ENCODE measurements at places on chromosomes 4 and X.

DNA sequence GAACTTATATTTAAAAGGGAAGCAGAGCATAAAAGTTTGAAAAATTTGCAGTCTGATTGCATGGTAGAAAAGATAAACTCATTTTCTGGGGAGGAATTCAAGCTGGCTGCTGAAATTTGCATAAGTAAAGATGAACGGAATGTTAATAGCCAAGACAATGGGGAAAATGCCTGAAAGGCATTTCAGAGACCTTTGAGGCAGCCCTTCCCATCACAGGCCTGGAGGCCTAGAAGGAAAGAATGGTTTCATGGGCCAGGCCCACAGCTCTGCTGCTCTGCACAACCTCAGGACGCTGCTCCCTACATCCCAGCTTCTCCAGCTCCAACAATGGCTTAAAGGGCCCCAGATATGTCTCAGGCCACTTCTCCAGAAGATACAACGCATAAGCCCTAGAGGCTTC lies 46.9 kb upstream of the INPP4B start:
- no peak for DNase-seq

- no peak for DNase-seq
Measured at GRCh38 chrX:86455495-86455894, 307.2 kb downstream of the DACH2 start.

- DNase-seq = no peak
Measured at GRCh38 chr4:186602978-186603377, 47.6 kb upstream of the MTNR1A start.

- DNase-seq = no peak
Measured at GRCh38 chr4:122224348-122224747, 72.2 kb downstream of the BLTP1 start.

DNA sequence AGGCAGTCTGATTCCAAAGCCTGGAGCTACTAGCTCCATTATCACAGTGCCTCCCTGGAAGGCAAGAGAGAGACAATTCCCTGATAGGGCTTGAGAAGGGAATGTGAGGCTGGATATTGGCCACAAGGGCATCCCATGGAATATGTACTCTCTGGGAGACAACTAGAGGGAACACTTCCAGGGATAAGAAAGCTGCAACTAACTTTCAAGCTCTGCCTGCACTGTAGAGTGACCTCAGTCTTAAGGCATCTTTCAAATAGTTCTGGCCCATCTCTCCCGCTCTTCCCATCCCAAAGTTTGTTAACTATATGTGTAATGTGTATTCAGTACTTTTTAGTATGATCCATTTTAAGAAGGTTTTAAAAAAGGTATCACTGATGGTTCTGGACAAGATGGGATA lies 13.1 kb upstream of the RNF212 start:
- DNase-seq = no peak

DNA sequence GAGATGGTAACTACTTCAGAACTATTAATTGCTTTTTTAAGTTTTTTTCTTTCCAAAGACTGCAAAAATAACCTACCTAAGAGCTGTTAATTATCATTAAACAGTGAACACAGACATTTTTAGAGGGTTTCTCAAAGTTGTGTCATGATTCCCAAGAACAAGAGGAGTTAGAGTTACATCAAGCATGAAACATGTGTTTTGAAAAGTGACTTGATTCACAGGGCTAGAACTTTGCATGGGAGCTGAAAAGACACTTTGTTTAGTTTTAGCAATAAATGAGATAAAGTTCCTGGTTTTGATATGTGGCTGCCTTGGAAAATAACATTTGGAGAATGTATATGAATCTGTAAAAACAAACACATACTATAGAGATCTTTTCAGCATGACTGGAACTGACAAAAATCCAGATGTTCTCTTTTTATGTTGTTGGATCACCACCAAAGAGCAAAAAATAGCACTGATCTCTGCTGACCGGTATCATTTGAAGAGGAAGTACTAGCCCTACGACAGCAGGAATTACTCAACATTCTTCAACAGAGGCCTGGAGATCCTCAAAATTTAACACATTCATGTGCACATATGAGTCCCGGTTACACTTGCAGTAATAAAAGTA lies 173.0 kb upstream of the PCDH18 start:
- DNase-seq = no peak

DNA sequence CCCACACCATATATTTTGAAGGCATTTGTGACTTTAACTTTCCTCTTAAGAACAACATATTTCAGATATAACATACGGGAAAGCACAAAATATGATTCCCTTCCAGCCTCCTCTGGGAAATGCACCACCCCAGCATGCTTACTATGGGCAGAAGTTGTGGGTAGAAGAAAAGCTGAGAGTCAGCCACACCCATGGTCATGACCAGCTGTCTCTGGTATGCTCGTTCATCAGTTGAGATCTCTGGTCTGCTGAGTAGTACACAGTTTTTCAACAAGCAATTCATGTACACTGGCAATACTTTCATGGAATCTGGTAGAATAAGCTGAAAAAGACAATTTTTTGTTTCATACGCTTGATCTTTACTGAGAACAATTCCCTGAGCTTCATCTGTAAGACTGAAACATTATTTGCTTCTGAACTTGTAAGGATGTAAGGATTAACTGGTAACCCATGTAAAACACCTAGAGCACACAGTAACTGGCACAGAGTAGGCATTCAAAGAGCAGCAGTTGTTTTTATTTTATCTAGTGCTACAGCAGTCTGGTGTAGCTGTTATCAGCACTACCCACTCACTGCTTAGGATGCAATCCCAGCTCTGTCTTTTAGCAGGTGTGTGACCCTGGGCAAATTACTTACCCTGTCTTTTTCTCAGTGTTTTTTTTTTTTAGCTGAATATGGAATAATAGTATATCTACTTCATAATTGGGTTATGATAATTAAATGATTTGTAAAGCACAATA lies 47.6 kb downstream of the METTL14 start:
- no peak for DNase-seq

DNA sequence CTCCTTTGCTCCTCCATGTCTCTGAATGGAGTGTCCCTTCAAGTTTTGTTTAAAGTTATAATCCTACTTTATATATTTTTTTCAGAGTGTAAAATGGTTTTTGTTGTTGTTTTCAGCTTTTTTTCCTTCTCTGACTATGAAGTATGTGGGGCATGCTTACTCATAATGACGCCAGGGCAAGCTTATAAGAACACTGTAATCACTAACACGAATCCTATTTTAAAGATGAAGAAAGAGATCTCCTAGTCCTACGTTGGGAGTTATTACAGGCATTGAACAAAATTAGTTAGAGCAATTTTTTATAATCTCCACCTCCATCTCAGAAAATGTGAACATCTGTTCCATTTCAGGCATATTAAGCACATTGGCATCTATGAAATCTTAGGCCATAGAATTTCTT lies 268.1 kb upstream of the MAGEB2 start:
- DNase-seq = no peak

- DNase-seq = no peak
Measured at GRCh38 chrX:16552546-16552945, 97.4 kb upstream of the S100G start.

DNA sequence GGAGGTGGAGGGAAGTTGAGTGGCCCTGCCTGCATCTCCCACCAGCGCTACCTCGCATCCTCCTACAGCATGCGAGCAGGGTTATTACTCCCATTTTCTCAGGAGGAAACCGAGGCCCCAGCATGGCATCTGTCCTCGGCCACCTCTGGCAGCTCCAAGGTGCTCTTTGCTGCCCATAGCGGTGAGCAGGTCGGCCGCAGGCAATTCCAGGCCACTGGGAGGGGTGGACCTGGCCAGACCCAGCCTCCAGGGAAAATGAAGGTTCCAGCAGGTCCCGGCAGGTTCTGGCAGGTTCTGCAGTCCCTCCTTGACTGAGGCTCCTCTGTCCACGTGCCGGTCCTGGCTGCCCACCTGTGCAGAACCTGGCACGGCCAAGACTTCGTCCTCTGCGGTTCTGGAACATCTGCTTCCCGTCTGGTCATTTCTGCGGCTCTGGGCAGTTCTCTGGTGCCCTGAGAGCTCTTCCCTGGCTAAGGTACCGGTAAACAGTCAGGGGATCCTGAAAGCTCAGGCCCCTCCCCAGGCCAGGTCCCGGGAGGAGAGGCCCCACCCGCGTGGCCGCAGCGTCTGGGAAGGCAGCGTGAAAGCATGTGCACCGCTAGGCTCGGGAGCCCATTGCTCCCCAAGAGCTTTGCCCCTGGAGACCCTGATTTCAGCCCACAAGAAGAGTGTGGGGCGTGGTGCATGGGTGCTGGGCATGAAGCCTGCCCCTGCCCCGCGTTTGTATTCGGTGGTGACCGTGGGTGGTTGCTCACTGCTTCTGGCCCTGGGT lies 112.0 kb upstream of the ADRA2C start:
- no peak for DNase-seq

DNA sequence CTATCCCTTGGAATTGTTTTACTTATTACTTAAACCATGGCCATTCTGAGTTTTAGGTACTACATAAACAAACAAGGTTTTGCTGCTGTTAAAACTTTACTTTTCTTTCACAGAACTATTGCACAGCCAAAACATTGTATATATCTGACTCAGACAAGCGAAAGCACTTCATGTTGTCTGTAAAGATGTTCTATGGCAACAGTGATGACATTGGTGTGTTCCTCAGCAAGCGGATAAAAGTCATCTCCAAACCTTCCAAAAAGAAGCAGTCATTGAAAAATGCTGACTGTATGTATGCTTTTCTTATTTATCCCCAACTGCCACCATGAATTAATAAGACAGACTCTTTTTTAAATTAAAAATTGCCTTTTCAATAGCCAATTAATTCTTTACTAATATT lies 69.8 kb downstream of the CCKAR start:
- DNase-seq = no peak

DNA sequence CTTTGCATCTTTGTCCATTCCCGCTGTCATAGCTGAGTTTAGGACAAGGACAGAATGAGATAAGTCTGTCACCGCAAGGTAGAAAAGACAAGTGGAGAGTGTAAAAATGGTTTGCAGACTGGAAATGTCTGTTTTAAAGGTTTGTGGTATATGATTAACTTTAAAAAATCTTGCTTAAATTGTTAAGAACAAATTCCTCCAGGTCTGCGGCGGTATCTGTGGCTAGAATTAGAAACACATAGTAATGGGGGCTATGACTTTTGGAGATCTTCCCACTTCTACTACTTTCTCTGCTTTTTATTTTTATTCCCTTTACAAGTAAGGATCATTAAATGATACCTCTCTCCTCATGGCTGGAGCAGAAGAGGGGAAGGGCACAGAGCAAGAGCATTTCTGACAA lies 92.2 kb downstream of the MID1IP1 start:
- DNase-seq = no peak

GRCh38 chrX:117429501-117429900 lies 687.1 kb downstream of the KLHL13 start:
- no peak for DNase-seq

- no peak for DNase-seq
Measured at GRCh38 chr4:100569196-100569595, 51.4 kb upstream of the EMCN start.

DNA sequence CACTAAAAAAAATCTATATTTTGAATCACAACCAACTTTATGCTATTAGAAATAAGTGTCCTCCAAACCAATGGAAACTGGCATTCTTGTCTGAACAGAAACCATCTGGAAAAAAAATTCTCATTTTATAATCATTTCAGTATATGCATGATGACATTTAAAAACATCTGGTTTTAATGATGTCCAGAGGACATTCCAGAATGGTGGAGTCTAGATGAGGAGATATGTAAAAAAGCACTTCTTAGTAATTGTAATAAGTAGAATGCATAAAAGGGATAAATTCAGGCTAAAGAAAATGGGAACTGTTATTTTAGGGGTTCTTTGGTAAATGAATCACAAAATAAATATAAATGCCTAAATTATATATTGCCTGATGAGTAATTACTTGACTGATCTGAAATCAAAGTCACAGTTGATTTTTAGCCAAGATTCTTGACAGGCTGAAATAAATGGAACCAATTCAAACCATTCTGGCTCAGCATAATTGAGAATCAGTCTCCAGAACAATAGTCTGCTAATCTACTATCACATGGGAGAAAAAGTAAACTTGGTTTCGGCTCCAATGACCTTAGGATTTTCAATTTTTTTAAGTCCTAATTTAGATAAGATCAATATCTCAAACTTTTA lies 636.6 kb downstream of the FAT4 start:
- DNase-seq = no peak

- no peak for DNase-seq
Measured at GRCh38 chr4:10783351-10783750, 98.8 kb upstream of the CLNK start.

DNA sequence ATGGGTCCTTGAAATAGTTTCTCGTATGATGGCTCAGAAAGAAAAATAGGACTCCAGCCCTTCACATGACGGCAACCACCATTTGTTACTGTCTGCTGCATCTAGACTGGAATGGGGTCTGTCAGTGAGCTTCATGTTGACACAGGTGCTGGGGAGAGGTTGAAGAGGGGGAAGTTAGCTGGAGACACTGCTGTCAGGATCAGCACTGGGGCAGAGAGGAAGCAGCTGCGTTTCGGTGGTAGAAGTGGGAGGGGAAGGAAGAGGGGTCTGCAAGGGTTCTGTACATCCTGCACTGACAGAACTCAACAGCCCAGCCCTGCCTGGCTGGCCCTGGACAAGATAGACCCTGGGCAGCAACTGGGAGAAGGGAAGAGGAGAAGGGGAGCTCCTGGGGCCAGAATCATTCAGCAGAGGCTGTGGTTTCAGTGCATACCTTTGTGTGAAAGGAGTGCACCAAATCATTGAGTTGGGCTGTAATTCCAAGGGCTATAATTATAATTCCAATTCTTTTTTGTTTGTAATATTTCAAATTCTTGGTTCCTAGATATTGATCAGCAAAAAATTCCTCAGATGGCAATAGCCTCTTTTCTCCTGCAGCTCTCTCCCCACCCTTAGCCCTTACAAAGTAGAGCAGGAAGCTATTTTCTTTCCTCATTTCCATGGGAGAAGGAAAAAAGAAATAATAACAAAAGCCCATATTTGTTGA lies 119.4 kb upstream of the C1GALT1C1 start:
- DNase-seq = no peak

GRCh38 chrX:24098932-24099331 lies 44.2 kb downstream of the EIF2S3 start:
- no peak for DNase-seq

- no peak for DNase-seq
Measured at GRCh38 chrX:76454456-76454927, 27.0 kb downstream of the MAGEE1 start.

GRCh38 chr4:139555705-139556070 lies 331 bp downstream of the SETD7 start:
- no peak for DNase-seq

DNA sequence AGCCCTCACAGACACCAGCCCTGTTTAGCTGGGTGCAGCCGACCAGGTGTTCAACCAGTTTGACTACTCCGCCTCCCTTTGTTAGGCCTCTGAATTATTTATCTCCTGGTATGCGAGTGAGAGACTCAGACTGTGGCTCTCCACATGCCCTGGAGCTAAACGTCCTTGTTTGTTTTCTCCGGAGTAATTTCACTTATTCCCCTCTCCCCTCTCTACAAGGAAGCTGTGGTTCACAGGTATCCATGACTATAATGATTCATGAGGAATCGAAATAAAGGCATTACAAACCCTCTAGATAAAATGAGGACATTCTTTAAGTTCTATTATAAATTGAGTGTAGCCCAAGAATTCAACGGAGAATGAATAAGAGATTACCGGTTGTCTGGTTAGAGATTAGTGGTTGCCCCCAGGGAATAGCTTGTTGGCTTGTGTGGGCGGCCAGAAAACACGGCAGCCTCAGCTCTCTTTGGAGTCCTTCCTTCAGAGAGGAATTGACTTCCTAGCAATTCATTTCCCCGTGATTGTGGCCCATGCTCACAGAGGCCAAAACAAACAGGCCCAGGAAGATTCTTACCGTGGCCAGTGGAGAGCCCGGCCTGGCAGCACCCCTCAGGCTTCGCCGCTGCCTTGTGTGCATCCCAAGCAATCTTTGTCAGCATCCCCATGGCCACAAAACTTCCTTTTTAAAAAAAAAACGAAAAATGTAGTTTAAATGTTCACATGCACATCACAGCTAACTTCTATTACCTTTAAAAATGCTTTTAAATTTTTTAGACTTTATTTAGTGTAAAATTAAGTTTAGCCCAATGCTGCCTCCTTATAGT lies 60.2 kb upstream of the CBR4 start:
- no peak for DNase-seq
